ENCODE measurements at places on chromosomes 11 and 22.

GRCh38 chr11:67561971-67562619 lies 21.5 kb upstream of the GSTP1 start:
- no peak for DNase-seq

DNA sequence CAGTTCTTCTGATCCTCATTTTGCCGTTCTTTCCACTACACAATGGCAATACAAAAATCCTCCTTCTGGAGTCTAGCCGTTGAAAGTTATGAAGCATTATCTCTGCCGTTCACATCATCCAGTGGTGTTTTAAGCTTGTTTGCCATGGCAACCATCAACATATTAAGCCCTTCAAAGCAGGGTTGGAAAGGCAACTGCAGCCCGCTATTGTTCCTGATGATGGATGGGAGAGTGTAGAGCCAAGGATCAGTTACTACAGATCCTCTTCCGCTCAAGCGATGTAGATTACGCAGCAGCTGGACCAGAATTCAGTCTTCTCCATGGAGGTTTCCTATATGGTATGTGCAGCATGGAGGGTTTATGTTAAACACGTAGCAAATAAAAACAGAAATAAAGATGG lies 352.7 kb downstream of the NTM start:
- DNase-seq = no peak

DNA sequence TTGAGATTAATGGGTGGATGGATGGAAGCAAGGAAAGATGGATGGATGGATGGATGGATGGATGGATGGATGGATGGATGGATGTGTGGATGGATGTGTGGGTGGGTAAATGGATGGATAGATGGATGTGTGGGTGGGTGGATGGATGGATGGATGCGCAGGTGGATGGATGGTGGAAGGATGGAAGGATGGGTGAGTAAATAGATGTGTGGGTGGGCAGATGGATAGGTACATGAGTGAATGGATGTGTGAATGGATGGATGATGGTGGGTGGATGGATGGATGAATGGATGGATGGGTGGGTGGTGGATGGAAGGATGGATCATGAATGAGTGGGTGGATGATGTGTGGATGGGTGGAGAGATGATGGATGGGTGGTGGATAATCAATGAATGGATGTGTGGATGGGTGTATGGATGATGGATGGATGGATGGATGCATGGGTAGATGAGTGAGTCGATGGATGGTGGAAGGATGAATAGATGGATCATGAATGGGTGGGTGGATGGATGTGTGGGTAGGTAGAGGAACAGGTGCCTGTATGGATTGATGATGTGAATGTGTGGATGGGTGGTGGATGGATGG lies 375.2 kb downstream of the BRD1 start:
- no peak for DNase-seq

GRCh38 chr22:27462190-27462589 lies 339.4 kb downstream of the MN1 start:
- DNase-seq = no peak

- no peak for DNase-seq
Measured at GRCh38 chr11:130553306-130553705, 104.9 kb downstream of the ADAMTS15 start.

- DNase-seq = no peak
Measured at GRCh38 chr11:72250661-72251464, 6.9 kb upstream of the PHOX2A start.

DNA sequence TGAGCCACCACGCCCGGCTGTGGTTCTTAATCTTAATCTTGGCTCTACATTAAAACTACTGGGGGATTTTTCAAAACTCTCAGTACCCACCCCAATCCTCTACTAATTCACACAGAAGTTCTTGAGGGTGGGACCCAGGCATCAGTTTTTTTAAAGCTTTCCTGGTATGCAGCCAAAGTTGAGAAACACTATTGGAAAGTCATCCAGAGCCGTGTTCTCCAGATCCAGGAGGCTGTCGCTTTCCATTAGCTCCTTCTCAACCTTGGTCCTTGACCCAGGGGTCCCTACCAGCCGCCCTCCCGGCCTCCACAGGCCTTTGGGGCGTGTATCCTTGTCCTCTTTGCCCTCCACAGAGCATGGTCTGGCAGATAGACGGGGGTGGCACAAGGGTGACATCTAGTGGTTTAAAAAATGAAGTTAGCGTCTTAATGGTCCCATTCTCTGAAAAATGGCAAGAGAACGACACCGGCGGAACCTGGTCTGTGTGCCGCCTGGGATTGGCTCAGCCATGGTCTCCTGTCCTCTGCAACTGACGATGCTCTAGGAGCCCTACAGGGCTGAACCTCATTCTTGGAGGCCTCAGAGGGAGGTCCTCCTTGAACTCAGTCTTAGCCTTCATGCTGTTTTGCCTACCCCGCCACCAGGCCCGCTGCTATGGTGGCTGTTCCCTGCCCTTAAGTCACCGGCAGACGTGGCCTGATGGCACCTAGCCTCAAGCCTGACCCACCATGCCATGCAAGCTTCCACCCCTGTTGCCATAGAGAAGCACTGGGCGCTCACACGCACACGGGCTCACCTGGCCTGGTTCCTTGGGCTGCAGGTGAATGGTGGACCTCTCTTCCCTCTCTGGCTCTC lies 152.0 kb upstream of the SYN3 start:
- DNase-seq = no peak

DNA sequence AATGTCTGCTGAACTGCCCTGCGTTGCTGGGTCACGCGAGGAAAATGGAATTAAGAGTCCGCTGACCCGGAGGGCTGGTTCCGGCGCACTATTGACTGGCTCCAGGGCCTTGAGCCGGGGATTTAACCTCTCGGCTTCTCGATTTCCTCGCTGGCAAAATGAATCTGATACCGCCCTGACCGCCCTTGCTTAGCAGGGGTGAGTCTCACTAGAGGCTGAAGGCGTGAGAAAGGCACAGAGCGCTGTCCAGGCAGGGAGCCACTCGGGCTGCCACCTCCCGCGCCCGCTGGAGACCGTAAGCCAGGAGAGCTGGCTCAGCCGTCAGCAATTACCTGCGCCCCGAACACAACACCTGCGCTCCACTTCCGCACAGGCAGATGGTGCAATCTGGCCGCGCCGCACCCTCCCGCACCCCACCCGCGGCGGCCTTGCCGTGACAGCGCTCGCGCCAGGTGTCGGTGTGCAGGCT lies 65.6 kb downstream of the BUD13 start:
- no peak for DNase-seq

DNA sequence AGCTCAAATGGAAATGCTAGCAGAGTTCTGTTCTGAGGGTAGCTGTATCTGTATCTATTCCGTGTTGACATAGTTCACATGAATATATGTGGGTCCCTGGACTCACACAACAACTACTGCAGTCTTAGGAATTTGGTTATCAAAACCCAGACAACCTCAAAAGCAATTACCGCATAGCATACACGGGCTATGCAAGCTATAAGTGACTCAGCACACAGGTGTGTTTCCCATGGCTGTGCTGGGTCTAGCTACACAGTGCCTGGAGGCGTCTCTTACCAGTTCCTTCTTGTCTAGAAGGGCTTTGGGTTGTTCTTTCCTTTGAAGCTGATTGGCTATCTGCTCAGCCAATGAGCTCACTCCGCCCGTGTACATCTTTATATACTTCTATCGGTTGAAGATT lies 98.2 kb upstream of the BID start:
- no peak for DNase-seq

GRCh38 chr11:73800276-73800806 lies 12.7 kb downstream of the MRPL48 start:
- no peak for DNase-seq

- no peak for DNase-seq
Measured at GRCh38 chr22:22389467-22389866, 119.1 kb downstream of the ZNF280B start.

DNA sequence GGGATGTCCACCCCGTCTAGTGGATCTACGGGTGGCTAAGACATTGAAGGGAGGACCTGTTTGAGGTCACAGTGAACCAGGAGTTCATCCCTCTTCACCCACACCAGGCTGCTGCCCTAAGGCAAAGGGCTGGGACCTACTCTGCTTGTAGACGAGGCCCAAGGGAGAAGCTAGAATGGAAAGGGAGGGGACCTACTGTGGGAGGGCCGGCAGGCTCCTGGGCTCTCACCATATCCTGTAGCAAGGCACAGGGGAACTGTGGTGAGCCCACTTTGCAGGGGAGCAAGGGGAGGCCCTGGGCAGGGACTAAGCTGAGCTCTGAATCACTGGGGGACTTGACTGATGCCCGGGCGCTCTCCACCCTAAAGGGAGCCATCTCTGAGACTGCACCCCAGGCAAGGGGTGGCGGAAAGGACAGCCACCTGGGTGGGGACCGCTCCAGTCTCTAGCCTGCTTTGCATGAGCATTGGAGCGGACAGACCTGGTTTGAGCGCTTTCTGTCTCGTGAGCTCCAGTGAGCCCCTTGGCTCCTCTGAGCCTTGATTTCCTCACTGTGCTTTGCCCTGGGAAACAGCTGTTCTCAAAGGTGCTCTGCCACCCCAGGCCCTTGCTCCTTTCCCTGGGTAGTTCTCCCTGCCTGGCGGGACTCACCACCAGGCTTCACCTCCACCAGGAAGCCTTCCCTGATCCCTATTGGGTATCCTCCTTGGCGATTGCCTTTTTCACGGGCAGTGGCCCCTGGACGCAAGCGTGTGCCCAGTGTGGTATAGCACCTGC lies 24.2 kb downstream of the PARVG start:
- DNase-seq = no peak

DNA sequence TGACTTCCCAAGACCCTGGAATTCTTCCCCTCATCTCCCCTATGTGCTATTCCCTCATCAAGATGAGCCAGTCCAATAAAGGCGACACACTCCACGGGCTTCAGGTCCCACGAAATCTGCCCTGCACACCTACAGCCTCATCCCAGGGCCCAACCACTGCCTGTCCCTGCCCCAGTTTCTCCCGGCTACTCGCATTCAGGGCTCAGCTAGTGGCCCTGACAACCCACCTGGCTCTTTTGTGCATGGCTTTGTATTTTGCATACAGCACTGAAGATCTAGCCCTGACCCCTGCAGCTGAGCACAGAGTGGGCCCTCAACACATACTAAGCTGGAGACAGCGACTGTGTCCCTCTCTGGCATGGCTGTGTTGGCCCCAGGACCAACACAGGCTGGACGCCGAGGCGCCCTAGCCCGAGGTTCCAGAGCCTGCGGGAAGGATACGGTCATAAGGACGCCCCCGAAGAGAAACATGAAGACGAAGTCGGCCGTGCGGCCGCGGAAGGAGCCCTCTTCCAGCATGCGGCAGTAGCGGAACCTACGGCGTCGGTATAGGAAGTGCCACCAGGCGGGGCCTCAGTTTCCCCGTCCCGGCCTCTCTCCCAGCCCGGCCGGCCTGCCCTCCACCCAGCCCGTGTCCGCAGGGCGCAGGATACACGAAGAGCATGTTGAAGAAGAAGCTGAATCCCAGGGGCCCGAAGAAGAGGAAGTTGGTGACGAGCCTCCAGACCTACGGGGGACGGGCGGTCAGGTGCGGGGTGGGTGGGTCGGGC lies 710 bp downstream of the DERL3 start:
- DNase-seq = no peak

DNA sequence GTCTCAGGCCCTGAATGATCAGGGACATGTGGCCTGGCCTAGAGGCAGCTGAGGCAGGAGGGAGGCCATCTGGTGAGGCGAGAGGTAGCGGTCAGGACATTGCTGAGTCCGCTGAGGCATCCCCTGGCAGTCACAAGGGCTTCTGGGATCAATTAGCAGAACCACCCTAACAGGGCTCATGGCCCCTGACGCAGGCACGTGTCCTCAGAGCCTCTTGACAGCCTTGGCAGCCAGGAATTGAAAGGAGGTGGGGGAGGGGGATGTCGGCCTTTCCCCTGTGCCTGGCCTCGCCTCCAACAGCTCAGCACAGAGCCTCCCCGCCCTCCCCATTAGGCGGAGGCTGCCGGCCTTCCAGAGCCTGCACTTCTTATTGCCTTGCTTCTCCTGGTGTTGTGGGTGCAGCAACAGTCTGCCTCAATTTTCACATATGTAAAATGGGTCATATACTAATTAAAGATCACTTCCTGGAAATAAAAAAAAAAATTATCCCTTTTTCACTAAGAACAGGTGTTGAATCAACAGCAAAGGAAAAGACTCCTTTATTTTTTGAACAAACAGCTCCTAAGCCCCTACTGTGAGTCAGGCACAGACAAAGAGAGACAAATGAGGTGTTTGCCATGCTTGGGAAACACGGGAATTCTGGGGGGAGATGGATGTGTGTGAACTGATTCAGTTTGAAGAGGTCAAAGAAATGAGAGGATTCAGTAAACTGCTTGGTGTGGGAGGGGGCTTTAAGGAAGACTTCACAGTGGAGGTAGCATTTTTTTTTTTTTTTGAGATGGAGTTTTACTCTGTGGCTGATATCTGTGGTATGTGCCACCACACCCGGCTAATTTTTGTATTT lies 55.3 kb downstream of the NFAM1 start:
- no peak for DNase-seq

GRCh38 chr11:84056653-84057376 lies 770.6 kb upstream of the CCDC90B start:
- no peak for DNase-seq

GRCh38 chr11:110465231-110465630 lies 35.5 kb downstream of the FDX1 start:
- DNase-seq = no peak

- DNase-seq = no peak
Measured at GRCh38 chr11:61828629-61829407, 718 bp downstream of the FADS2 start.

DNA sequence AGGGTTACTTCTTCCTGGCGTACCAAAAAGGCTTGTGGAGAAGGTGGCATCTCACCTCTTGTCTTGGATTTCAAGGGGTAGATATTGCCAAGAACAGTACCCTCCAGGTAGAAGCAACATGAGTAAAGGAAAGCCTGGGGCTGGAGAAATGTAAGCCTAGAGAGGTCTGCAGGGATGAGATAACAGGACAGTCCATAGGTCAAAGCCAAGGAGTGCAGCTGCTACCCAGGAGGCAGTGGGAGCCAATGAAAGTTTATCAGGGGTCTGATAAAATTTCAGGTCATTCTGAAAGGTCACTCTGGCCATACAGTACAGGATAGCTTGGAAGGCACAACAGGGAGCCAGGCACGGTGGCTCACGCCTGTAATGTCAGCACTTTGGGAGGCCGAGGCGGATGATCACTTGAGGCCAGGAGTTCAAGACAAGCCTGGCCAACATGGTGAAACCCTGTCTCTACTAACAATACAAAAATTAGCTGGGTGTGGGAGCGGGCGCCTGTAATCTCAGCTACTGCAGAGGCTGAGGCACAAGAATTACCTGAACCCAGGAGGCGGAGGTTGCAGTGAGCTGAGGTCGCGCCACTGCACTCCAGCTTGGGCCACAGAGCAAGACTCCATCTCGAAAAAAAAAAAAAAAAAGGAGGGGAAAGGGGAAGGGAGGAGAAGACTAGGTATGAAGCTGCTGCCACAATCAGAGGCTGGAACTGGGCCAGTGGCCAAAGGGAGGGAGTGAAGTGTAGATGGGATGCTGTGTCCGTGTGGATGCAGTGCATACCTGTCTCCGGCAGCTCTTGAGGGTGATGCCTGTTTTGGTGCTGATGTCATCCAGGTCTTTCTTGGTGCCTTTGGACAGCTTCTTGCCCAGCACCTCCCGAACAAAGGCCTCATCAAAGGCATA lies 1.2 kb downstream of the FIBP start:
- no peak for DNase-seq

DNA sequence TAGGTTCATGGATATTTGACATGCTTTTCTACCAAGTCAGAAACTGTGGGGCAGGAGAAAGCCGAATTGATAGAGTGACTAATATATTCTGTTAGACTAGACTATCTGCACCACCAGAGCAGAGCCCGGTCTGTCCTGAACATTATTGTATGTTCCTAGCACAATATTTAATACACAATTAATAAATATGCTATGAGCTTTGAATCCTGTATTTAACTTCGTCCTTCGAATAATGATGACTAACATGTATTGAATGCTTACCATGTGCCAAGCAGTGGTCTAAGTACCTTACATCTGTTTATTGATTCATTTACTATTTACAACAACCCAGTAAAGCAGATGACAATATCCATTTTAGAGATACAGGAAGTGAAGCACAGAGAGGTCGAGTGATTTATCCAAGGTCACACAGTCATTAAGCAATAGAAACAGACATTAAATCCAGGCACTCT lies 44.8 kb upstream of the ANO3 start:
- no peak for DNase-seq
